Spinal cord (tissue), 10 donors: ENCODE measurements at places on chromosomes 6 and 20. TPM values are rescaled to one million over a fixed set of nuclear protein-coding genes. Genes with fewer than 3 reads are reported as not detected.

Gene DUSP15
- 31.0 TPM for polyA plus RNA-seq

Gene ZNF311
- 6.9 TPM for polyA plus RNA-seq

Gene RNF144B
- 4.0 TPM for polyA plus RNA-seq

Gene IL17F
- not detected for polyA plus RNA-seq

Gene SLC12A5
- 191 TPM for polyA plus RNA-seq
